ENCODE measurements at places on chromosomes 4 and X.

DNA sequence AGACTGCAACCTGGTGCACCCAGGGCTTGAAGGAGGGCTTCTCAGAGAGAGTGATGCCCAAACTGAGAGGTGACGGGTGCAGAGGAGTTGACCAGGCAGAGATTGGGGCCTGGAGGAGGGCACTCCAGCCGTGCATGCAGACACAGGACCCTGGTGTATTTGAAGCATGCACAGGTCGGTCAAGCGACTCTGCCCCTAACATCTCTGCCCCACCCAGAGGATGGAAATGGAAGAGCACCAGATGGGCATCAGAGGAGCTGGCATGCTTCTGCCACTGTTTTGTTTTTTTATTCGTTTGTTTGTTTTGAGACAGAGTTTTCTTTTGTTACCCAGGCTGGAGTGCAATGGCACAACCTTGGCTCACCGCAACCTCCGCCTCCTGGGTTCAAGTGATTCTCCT lies 320.9 kb downstream of the EVC2 start:
- DNase-seq, result no peak

GRCh38 chr4:186188107-186188506 lies 3.3 kb upstream of the CYP4V2 start:
- DNase-seq, result no peak

DNA sequence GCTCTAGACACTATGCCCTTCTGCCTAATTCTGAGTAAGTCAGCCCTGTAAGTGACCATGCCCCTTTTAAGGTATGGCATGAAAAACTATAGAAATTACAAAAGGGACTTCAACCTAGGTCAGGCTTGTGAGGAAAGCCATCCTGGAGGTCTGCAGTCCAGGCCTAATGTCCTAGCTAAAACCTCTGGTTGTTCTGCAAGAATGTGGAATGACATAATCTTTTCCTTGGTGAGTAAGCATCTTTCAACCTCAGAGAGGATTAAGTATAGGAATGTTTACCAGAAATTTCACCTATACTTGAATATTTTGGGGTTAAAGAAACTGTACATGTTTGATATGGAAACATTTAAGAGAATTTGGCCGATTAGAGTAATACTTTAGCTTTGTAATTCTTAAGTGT lies 23.8 kb upstream of the HPSE start:
- DNase-seq, result no peak

- no peak for DNase-seq
These were observed 51.4 kb downstream of the CD99L2 start for GRCh38 chrX:150847088-150847487.

DNA sequence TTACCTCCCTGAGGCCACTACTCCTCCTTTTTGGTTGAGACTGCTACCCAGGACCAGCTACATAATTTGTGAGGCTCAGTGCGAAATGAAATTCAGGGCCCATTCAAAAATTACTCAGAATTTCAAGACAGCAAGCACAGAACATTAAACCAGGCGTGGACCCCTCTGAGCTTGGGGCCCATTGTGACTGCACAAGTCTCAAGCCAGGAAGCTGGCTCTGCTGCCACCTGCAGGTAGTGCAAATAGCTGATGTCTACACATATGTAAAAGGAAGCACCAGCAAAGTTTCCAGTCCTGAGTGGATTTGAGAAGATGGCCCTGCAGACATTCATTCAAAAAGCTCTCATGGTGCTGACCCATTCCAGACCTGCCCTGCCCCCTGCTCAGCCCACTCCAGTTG lies 213.4 kb upstream of the LNX1 start:
- DNase-seq, result no peak

- DNase-seq, result no peak
These were observed 143.4 kb downstream of the KLHL13 start for GRCh38 chrX:117973110-117973807.

DNA sequence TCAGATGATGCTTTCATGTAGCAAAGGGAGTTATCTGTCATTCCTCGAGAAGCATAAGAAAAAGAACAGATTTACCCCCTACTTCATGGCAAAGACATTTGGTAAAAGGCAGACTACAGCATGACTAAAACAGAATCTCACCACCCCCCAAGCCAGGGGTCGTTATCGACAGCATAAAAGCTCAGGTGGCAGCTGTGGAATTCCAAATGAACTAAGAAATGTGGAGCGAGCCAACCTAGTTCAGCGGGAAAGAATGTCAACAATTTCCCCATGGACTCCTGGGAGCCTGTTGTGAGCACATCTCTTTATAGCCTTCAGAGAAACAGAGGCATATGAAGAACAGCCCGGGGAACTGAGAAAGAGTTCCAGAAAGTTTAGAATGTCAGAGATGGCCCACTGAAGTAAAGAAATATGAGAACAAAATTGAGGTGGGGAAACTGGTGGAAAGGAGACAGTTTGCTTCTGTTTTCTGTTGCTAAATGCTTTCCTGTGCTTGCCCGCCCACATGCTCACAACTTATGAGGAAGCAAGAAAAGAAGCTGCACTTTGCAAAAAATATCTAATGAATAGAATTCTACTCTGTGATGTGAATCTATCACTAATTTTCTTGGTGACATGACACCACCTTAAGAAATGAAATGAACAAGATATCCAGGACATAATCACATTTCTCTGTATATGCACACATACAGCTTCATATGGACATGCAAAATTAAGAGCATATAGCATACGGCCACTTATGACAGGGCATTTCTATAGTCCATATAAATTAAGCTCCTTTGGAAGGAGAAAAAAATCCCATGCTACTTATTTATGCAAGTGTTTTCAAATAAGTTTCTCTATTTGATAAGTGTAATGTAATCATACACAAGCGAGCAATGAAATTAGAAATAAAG lies 135.3 kb upstream of the MID1 start:
- DNase-seq, result no peak

- no peak for DNase-seq
These were observed 20.3 kb downstream of the CLRN2 start for GRCh38 chr4:17535242-17535641.

DNA sequence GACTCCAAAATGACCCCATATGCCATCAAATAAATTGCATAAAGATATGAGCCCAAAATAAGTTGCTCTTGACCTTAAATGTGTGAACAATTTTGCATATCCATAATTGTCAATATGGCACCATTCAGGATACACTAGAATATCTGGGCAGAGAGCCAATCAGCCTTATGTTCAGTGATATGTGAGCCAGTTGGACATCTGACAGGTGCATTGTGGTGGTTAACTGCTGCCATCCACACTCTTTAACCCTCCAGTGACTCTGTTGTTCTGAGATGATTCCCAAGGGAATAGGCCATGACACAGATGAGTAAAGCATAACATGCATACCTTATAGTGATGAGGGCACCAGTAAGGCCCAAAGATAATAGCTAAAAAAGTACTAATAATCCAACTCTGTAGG lies 500.1 kb downstream of the PCDH18 start:
- no peak for DNase-seq

- DNase-seq, result no peak
These were observed 20.5 kb upstream of the FAM193A start for GRCh38 chr4:2515830-2516550.

DNA sequence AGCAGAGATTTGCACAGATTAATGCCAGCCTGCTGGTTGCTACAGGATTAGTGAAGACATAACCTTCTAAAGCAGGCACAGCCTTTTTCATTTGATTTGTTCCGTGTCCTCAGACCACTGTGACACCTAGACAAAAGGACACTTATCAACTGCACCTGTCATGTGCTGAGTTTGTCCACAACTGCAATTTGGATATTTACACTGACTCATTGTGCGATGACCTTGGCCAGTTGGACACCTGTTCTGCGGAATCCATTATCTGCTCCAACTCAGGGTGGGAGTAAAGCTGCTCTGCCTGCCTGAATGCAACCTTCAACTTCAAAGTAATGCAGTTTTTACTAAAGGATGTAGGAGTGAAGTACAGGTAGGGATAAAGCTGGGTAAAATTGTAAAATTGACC lies 4.1 kb upstream of the NR0B1 start:
- DNase-seq, result no peak

DNA sequence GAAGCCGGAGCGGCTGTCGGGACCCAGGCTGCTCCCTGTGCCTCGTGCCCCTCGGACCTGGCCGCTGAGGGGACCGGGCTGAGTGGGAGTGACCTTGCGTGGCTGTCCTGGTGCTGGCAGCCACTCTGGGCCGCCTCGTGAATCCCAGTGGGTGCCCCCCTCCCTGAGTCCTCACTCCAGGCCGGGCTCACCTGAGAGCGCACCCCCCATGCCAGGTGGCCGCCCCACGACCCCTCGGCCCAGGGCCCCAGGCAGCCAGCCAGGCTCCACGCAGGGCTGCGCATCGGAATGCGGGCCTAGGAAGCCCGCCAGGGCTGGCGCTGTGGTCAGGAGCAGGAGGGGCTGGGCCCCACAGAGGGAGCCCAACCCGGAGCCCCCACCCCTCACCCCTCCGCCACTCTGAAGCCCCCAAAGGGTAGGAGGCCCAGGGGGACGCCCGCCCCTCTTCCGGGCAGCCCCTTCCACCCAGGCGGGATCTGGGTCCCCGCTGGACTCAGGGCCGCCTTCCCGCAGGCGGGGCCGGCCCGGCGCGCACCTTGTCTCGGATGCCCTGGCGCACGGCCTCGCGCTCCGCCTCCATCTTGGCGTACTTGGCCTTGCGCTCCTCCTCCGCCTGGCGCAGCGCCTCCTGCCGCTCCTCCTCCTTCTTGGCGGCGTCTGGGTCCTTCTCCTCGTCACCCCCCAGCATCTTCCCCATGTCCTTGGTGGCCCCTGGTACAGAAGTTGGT lies 33.9 kb downstream of the CPLX1 start:
- DNase-seq, result no peak

DNA sequence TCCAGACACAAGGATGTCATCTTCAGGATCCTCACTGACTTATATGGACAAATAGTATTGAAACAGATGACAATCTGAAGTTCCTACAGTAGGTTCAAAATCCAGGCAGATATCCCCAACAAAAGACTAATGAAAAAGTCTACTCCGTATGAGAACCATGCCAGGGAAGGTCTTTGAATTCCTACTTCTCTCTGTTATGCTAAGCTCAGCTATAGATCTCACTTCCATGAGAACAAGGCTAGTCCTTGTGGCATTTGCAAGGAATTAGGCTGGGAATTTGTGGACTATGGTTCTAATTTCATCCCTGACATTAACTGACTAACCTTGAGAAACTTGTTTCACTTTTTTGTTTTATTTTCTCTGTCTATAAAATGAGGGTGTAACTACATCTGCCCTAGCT lies 229.8 kb downstream of the IL1RAPL2 start:
- no peak for DNase-seq

- DNase-seq, result no peak
These were observed 20.4 kb downstream of the USP46 start for GRCh38 chr4:52638717-52639116.

DNA sequence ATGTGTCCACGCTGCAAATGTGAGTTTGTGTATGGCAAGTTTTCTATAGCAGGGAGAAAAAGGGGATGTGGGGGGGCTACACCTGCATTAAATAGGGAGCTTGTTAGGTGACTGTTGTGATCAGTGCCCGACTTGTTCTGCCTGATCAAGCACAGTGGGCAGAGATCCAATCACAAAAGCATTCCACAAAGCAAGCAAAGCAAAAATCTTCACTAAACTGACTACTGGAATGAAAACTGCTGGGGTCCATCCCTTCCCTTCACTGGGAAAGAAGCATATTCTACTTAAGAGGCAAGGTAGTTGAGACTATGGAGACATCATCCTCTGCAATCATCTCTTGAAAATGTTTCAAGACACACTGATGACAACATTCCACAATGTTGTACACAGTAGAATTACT lies 5.2 kb downstream of the IRS4 start:
- DNase-seq, result no peak

GRCh38 chrX:16278927-16279326 lies 111.6 kb downstream of the MAGEB17 start:
- DNase-seq, result no peak

- no peak for DNase-seq
These were observed 238.8 kb downstream of the GRIA3 start for GRCh38 chrX:123422875-123423274.

DNA sequence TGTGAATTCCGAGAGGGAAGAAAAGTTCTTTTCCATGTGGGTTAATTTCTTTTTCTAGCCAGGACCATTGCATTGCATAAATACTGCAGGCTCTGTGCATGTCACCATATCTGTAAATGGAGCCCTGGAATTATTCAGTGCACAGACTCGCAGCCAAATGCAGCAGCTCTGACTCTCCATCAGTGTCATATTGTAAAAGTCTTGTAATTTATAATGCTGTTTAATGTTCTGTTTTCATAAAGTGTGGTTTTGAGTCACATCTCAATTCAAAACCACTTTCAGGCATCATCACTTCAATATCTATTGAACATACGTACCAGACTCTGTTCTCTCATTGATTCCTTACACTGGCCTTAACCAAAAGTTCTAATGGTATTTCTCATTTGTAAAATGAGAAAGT lies 193.9 kb upstream of the RPL34 start:
- no peak for DNase-seq

- DNase-seq, result no peak
These were observed 103.6 kb downstream of the GNL3L start for GRCh38 chrX:54633641-54634040.

DNA sequence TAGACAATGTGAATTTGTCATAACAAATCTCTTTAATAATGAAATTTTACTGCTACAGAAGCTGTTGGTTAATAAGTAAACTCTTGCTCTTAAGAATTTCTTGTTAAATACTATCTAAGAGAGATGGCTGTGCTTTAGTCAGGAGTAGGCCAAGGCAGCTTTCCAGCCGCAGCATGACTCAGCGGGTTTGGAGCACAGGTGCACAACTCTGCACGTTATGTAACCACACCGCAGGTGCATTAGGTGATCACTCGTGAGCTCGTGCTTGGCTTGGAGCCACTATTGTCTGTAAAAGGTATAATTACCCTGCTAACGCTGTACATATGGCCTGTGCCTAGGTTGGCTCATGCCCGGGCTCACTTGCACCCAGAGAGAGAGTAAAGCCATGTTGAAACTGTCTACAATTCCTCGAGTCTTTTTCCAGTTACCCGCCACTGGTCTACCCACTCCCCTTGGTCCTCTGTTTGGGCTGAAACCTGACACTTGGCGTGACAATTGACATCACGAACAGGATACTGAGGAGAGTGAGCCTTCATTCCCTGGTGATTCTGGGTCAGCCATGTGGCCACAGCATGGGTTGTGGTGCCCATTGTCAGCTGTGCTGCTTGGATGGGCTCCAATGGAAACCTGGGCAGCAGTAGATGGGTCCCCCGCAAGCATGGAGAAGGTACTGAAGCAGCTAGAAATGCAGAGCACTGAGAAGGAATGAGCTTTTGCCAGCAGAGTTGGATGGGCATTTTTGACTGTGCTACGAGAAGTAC lies 18.4 kb upstream of the ANAPC4 start:
- DNase-seq, result no peak

GRCh38 chr4:148730766-148731165 lies 288.6 kb upstream of the NR3C2 start:
- no peak for DNase-seq

DNA sequence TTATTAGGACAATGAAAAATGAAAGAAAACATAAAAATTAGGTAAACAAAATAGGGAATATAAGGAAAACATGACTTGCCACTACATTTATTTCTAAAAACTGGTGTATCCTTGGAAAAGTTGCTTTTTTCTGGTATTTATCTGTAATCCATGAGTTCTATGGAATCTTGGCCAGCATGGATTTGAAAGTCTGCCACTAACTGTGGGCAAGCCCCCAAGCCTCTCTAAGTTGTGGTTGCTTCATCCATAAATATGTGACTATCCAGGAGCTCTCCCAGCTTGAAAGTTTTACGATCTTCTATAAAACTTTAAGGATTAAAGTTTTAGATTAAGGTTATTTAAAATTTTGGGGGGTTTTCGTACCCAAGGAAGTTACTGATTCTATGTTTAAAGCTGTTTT lies 21.8 kb downstream of the RPS6KA3 start:
- no peak for DNase-seq
